Adipocyte (in vitro differentiated cells): ENCODE measurements at places on chromosomes 12 and 14.

- no peak for DNase-seq
Observed at GRCh38 chr14:66507181-66507721, 696 bp upstream of the GPHN start.

DNA sequence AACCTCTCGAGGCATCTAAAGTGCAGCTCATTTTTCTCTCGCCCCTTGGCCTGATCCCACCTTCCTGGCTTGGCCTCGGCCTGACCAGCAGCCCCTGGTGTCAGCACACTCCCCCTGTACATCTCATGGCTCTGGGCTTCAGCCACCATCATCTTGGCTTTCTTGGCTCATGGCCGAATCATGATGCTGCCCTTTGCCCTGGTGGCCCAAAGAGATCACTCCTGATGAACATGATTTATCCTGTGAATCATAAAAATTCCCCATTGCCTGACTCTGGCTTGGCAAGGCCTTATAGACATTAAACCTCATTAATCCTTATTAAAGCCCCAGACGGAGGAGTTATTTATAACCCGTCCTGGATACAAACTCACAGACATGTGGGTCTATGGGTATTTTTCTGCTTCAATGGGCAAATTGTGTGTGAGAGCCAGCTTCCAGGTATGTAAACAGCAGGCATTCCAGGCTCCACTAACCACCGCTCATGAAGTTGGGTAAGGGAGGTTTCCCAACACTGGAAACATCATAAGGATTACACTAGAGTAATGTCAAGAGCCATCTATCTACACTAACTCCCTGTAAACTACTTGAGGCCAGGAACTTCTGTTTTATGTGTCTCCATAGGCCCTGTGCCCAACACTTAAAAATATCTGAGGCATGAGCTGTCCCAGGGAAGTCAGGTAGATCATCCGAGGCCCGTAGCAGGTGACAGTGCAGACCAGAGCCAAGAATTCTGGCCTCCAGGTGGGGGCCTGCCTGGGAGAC, 171.2 kb downstream of the TTC8 start:
- DNase-seq, result no peak

GRCh38 chr14:75127903-75128595, 1.2 kb upstream of the NEK9 start:
- no peak for DNase-seq

DNA sequence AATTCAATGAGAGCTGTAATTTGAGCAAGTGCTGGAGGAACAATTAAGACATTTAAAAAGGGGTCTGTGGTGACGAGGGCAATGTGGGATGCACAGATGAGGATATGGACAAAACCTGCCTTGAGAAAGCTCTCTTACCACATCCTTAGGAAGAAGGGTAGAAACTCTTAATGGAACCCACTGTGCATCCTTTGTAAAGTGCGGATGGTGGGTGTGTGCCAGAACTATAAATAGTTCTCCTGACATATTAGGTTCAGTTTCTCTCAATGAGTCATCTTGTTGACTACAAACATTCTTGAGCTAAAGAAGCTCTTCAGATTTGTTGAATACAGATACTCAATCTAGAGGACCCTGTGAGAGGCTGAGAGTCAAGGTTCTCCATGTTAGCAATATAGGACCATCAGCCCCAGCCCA, 106.1 kb upstream of the ANO4 start:
- DNase-seq, result peak; percentile 39

GRCh38 chr12:28787151-28787550, 361.9 kb upstream of the FAR2 start:
- no peak for DNase-seq

- peak; percentile 0 for DNase-seq
Observed at GRCh38 chr14:35576260-35576659, 42.3 kb downstream of the INSM2 start.

GRCh38 chr12:76173756-76174155, 89.3 kb upstream of the NAP1L1 start:
- DNase-seq, result no peak

- no peak for DNase-seq
Observed at GRCh38 chr12:66340131-66340530, 37.8 kb downstream of the HELB start.

- DNase-seq, result no peak
Observed at GRCh38 chr14:94600148-94600545, 12.0 kb upstream of the SERPINA3 start.

DNA sequence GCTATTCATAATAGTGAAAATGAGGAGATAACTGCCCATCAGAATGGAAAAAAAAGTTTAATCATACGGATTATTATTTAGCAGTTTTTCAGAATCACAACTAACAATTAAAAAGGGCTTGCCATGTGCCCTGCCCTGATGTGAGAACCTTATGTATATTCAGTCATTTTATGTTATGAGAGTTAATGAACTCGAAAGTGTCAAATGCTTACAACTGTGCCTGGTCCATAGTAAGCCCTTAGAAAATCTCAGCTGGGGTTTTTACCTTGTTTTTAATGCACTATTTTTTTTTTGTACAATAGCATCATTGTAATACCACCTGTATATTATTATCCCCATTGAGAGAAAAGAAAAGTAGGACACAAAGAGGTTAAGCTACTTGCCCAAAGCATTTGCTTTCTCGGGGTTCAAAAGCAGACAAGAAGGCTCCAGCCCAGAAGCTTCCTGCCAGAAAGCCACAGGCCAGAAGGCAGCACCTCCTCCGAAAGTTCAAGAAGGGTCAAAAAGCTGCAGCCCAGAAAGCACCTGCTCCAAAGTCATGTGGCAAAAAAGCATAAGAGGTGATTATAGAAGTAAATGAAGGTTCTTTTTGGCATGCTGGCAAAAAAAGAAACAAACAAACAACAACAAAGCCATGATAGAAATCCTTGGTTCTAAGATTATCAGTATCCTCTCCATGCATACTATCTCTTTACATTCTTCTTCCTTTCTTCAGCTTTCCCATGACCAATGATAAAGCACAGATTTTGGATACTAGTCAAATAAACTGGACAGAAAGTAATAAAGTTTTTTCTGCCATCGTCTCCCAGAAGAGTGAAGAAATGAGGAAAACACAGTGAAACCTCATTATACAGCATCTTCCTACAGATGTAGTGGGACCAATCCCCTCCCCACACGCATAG, 59.1 kb upstream of the NAP1L1 start:
- no peak for DNase-seq

DNA sequence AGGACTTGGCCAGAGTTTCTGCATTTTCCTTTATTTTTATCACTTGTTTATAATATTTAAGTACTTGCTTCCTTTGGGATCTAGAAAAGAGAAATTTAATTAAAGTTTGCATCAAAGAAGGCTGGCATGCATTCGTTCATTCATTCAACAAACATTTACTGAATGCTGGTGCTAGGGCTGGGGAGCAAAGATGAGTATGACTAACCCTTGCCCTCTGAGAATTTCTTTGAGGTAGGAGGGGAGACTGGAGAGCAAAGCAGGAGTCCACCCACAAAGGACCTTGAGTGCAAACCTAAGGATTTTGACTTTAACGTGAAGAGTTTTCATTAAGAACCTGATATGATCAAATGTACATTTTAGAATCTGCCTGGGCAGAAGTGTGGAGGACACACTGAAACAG, 16.1 kb upstream of the NT5DC3 start:
- DNase-seq, result no peak

DNA sequence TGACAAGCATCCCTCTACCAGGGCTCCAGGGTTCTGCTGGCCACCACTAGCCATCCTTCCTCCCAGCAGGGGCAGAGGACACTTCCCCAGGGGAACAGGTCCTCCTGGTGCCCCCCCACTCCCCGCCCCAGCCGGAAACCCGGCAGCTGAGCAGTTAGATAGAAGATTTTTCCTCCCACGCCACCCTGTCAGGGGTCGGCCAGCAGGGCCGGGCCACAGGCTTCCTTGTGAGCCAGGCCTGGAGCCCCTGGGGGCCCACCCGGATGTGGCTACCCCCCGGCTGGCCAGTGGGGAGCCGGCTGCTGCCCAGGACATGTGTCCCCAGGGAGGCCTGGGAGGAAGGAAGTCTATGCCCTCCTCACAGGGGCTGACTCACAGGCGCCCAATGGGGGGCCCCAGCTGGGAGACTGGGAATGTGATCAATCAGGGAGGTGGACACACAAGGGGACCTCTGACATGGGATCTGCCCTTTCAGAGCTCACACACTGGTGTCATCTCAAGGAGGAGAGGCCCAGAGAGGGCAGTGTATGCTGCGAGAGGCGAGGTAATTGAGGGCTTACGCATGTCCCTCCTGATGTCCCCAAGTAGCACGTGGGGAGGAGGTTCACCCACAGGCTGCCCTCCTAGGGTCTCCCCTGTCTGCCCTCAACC, 4.2 kb downstream of the SH2B3 start:
- peak; percentile 79 for DNase-seq

GRCh38 chr14:100618763-100619320, 31.6 kb upstream of the BEGAIN start:
- no peak for DNase-seq

DNA sequence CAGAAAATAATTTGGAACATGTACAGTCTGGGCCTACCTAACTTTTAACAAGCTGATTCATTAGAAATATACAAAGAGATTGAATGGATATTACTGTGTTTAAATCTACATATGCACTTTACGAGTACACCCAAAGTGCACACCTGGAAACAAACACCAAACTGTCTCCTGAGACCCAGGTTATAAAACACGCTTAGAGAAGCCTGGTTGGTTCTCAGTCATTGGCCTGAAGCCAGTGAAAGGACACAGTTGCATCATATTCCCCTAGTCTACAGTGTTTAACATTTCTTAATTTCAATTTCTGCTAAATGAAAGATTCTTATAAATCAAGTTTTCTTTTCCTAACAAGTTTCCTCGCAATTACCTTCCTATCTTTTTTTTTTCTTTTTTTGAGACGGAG, 209.5 kb downstream of the FBXL14 start:
- peak; percentile 15 for DNase-seq

DNA sequence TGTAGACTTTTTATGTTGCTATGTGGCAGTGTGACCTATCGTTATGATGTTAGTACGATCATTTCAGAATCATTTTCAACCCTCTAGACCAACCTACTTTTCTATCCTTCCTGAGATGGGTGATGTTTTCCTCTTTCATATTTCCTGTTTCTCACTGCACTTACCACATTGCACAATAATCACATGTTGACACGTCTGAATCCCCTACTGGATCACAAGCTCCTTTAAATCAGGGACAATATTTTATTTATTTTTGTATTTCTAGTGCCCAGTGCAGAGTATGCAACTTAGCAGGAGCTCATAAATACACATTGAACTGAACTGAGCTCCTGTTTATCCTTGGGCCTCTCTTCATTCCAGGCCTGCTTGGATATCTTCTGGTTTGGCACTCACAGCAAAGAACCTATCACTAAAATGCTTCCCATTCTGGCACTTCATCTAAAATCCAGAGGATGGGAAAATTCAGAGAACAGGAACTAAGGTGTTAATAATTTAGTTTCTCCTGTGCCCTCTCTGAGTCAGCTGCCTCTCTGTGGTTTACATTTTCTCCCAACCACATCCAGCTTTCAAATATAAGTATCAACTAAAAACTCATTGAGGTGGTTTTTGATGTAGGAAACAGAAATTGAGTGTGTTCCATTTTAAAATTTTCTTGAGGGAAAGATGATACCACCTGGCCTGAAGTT, 69.4 kb upstream of the DYRK2 start:
- no peak for DNase-seq

DNA sequence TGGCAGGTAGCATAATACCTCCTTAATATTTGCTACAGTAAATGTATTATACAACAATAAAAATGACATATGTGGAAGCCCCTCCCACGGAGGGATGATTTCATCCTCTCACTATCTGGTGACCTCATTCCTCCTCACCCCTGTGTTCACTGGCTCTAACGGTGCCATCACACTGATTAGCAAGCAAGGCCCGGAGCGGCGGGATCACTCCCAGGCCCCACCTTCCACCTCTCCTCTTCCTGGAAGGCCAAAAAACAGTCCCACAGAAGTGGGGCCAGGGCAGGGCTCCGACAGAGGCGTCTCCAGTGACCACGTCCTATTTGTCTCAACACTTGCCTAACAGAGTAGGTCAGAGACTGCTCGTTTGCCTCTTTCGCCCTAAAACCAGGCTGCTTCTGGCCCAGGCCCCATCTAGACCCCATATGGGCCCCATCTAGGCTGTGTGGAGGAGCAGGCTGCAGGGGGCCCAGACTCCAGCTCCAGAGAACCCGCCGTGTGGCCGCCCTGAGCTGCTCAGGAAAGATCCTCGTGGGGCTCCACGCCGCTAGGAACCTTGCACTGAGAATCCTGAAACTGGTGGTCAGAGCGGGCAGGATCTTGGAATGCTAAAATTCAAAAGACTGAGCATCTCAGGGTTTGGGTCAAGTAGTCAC, 3.7 kb downstream of the SELPLG start:
- DNase-seq, result peak; percentile 77

- no peak for DNase-seq
Observed at GRCh38 chr12:5912437-5913334, 32.4 kb downstream of the ANO2 start.

GRCh38 chr14:60455875-60456274, 30.0 kb downstream of the C14orf39 start:
- DNase-seq, result no peak

DNA sequence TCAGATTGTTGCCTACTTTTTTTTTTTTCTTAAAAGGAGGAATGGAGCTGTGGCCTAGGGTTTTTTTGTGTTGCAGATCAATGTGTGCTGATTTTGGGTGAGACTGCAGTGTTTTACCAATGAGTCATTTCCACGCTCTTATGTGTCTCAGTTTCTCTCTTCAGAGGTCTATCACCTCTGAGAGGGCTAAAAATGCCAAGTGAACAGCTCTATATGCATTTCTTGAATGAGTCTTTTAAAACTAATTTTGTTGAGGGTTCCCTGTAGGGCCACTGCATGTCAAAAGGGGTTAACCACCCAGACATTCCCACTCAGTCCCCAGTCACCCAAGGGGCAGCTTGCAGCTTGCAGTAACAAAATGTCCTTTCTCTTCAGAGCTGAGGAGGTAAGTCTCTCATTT, 24.3 kb upstream of the GLIPR1L2 start:
- DNase-seq, result peak; percentile 33

DNA sequence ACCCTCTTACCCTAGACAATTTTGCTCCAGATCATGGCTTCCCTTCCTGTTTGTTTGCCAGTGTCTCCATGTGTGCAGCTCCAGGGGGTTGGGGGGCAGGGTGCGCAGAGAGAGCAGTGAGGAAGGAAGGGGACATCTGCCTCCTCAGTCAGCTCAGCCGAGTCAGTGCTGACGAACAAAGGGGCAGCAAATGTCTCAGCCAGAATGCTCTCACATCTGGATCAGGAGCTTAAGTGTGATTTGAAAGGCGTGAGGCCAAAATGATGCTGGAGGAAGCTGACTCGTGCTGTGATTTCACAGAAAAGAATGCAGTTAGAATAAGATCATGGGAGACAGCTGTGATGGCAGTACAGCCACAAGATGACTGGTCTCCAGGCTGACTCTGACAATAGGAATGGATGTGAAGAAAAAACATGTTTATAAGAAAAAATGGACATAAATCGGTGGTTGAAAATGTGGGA, 27.1 kb upstream of the CDK17 start:
- peak; percentile 98 for DNase-seq

DNA sequence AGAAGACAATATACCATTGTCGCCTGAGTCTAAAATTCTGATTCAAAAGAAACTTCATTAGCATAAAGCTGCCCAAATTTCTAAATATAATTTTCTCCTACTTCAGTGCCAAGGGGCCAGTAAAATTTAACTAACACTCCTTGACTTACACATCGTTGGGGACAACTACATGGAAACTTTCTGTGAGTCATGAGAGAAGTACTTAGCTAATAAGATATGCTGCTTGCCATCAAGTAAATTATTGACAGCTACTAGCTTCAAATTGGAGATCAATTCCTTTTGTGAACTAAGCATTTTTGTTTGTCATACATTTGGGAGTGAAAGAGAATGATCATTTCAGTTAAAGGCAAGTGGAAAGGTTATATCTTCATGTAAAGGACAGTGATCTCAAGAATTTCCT, 373.3 kb downstream of the MDGA2 start:
- DNase-seq, result no peak

- no peak for DNase-seq
Observed at GRCh38 chr12:92762773-92763172, 60.0 kb downstream of the PLEKHG7 start.
